ENCODE measurements at places on chromosomes 16 and 17.

- DNase-seq: no peak
Observed at GRCh38 chr17:12596961-12597360, 68.7 kb upstream of the MYOCD start.

- DNase-seq: no peak
Observed at GRCh38 chr17:40436636-40437035, 6.6 kb upstream of the IGFBP4 start.

- no peak for DNase-seq
Observed at GRCh38 chr17:59504821-59505220, 60.6 kb upstream of the DHX40 start.

DNA sequence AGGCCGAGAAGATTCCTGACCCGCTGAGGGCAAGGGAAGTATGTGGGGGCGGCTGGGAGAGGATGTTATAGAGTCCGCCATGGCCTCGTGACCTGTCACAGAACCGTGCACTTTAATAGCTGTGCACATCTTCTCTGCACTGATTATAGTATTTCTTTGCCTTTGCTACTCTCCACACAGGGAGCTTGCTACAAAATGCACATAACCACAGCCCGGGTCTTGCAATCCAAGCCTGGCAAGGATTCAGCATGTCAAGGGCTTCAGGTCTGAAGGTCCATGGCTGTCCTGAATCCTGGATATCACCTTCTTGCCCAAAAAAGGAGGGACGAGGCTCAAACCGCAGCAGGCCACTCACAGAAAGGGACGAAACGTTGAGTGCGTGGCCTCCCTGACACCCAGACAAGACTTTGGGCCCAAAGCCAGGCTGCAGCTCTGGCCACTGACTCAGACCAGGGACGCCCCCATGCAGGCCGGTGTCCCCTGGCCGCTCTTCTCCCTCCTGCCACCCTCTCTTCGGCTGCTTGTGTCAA, 43.7 kb downstream of the USP22 start:
- no peak for DNase-seq

- peak; percentile 53 for DNase-seq
Observed at GRCh38 chr17:3557768-3558583, at the start of gene TRPV3. TSS of gene TRPV3 (minus strand) at chr17:3557812. CDS start at chr17:3554850, 2,962 bp downstream.

DNA sequence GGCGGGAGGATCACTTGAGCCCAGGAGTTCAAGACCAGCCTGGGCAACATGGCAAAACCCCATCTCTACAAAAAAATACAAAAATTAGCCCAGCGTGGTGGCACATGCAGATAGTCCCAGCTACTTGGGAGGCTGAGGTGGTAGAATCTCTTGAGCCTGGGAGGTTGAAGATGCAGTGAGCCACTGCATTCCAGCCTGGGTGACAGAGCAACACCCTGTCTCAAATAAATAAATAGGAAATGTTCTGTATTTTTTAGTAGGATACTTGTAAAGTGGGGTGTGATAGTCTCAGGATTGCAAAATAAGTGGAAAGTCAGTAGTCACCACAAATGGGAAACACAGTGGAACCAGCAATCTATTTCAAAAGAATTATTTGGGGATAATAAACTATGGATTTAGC, 4.0 kb downstream of the RSPRY1 start:
- DNase-seq: no peak

DNA sequence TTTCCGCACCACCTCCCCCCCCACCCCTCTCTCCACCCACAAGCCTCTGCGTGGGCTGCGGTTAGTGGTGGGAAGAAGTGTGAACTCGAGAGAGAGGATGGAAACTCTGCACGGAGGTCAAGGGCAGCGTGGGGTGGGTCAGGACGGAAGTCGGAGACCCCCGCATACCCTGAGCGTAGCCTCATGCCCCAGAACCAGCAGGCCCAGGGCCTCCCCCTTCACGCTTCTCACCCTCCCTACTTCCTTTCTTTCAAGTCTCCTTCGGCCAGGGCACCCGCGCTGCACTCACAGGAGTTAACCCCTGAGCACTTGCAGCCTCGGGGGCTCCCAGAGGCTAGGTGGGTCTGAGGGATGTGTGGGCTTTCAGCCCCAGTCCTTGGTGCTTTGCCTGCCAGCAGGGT, 9.2 kb downstream of the TBKBP1 start:
- DNase-seq: peak; percentile 35

GRCh38 chr17:17055286-17056155, 13.3 kb downstream of the MPRIP start:
- DNase-seq: no peak

DNA sequence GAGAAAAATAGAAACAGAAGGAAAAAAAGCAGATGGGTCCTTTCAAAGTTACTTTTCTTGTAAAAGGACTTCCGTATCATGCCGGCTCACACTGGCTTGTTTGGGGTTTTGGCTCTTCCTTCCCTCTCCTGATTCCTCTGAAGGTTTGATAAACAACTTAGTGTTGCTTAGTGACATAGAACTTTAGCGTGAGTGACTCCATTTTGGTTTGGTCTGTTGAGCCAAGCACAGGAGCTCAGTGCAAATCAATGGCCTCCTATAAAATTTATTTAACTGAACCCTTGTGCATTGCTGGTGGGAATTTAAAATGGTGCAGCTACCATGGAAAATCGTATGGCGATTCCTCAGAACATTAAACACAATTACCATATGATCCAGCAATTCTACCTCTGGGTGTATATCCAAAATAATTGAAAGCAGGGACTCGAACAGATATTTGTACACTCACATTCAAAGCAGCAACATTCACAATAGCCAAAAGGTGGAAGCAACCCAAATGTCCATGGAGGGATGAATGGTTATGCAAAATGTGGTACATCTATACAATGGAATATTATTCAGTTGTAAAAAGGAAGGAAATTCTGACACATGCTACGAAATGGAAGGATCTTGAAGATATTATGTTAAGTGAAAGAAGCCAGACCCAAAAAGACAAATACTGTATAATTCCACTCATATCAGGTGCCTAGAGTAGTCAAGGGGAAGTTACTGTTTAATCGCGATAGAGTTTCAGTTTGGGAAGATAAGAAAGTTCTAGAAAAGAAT, 1.1 kb upstream of the TUBG2 start:
- no peak for DNase-seq

DNA sequence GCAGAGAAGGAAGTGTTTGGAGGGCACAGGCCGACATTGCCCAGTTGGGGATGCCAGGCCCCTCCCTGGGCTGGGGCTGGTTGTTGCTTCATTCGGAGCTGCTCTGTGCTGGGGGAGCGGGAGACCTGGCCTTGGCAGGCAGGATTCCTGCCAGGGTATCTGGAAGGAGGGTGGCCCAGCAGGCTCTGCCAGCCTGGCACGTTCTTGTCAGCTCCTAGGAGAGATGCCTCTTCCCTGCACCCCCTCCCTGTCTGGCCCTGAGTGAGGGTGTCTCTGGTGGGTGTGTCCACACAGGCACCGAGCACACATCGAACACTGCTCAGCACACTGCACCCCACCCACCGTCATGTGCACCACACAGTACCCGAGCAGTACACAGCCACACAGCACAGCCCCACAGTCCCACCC, 35.2 kb downstream of the ARHGAP23 start:
- no peak for DNase-seq

- DNase-seq: no peak
Observed at GRCh38 chr17:1852327-1852726, 22.5 kb downstream of the RPA1 start.

GRCh38 chr17:40063187-40063771, 514 bp downstream of the THRA start:
- DNase-seq: peak; percentile 20

DNA sequence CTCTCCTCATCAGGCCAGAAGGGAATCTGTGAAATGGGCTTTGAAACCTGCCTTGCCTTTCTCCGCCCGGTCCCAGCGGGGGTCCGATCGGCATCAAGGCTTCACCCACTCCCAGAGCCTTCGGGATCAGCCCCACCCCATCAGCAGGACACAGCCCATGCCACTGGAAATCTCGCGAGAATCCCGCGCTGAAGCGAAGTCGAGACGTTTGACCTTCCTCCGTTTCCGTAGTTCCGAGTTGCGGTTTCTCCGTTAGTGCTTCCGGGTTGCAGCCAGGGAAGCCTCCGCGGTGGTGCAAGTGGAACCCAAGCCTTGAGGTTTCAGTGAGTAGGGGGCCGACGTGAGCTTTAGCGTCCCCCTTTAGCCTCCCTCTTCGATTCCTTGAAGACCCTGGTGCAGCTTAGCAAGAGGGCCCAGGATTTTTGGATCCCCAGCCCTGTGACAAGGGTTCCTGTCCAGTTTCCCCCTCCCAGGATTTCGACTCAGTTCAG, at the start of gene COASY:
Gene COASY (plus strand): TSS at position 252 of the 491 bp plus-strand sequence. CDS start 475 bp downstream, outside the sequence.
- DNase-seq: peak; percentile 87

- no peak for DNase-seq
Observed at GRCh38 chr17:36928471-36929345, 8.6 kb upstream of the LHX1 start.

- no peak for DNase-seq
Observed at GRCh38 chr16:29777576-29778350, at the start of gene ZG16. TSS of gene ZG16 (plus strand) at chr16:29778256. CDS start at chr16:29779267, 1,011 bp downstream.

DNA sequence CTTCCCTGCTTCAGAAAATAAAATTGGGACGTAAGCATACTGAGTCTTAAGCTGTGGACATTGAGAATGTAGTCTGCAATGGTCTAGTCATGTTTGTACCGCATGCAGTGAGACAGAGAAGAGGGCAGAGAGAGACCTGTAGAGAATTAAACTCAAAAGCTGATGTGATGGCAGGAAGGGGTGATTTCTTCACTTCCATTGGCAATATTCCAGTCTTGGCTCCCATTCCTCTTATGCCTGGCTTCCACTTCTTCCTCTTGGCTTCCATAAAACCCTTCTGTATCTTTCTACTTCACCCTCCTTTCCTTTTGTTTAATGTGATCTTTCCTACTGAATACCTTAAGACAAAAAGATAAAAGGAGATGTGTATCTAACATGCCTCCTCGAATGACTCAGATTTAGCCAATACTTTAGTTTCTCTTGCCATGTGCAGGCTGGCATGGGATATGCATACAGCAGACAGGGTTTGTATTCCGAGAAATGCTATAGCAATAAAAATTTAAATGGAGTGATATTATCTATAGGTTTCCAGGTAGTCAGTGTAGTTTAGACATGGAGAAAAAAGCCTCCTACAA, 423.1 kb upstream of the DYNLRB2 start:
- no peak for DNase-seq

DNA sequence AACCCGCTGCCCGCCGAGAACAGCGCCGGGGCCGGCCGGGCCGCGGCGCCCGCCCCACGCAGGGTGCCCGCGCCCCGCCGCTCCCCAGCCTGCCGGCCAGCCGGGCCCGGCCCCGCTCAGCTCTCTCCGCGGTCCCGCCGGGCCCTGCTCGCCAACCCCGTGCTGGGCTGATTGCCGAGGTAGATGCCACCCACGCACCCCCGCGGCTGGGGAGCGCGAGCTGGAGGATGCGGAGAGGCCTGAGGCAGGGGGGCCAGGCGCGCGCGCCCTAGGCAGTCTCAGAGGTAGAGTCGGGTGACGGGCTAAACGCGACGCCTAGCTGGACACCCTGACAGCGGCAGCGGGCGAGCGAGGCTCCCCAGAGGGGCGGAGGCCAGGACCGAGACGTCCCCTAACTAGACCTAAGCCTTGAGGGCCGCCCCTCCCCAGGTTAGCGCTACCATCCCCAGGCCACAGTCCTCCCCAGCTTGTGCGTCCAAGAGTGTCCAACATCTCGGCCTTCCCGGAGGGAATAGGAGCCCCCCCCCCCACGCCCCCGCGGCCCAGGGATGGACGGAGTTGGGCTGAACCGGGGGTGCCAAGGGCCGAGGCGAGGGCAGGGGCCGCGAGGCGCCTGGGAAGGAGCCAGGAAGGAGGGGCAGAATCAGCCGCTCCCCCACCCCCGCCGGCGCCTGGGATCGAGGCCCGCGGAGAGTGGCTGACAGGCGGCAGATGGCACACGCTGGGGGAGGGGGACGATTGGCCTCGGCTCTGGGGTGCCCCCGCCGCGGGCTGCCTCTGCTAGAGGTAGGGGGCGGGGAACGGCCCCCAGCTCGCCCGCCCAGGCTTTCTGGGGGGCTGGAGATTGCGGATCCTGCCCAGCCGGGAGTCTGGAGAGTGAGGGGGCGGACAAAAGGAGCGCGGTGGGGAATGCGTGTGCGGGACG, 2.5 kb upstream of the ZNF423 start:
- no peak for DNase-seq

Data from central memory CD4-positive, alpha-beta T cell (primary cell).